Spleen (tissue), 13 donors: ENCODE measurements at places on chromosomes 11 and 22. TPM values are rescaled to one million over a fixed set of nuclear protein-coding genes. Genes with fewer than 3 reads are reported as not detected.

The PRG3 gene
- 5.1 TPM for total RNA-seq

The APOBEC3B gene
- 8.3 TPM for total RNA-seq

The EED gene
- total RNA-seq = 35.1 TPM

GRCh38 chr11:111135778-111136570, 109.6 kb upstream of the POU2AF2 start:
- H3K4me3 ChIP-seq = no peak overlapping the region
- H3K27ac ChIP-seq = no peak overlapping the region
- H3K36me3 ChIP-seq = no peaks in the 10 kb centered on the region
- no peaks in the 10 kb centered on the region for H3K27me3 ChIP-seq
- DNase-seq = no peak
- H3K4me1 ChIP-seq = no peaks in the 10 kb centered on the region

The DMC1 gene
- total RNA-seq = 0.80 TPM

The SCO2 gene
- total RNA-seq = 5.5 TPM

DNA sequence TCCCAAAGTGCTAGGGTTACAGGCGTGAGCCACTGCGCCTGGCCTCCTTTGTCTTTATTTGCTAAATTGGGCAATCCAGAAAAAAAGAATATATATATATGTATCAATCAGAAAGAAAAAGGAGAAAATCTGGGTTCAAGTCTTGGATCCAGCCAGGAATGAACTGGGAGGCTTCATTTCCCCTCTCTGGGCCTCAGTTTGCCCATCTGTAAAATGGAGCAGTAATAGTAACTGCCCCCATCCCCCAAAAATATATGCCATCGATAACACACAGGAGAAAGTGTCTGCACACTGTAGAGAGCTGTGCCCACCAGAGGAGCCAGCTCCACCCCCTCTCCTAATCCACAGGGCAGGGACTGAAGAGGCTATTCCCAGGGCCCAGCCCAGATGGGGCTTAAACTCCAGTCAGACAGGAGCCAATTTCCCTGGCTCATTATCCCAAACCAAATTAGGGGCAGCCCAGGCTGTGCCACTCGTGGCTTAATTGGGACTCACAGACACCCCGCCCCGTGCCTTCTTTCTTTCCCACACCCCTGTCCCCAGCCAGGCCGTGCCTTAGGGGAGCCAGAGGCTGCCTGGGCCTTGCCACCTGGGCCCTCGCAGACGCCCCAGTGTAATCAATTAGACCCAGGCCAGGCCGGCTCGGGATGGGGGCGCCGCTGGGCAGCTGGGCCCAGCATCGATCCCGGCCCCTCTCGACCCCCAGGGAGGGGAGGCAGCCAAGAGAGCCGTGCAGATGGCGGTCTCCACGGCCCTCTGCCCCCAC, 171.5 kb downstream of the MN1 start:
- H3K27me3 ChIP-seq = peaks cover 41% of the 10 kb centered on the region
- no peaks in the 10 kb centered on the region for H3K4me1 ChIP-seq
- H3K36me3 ChIP-seq = no peaks in the 10 kb centered on the region

DNA sequence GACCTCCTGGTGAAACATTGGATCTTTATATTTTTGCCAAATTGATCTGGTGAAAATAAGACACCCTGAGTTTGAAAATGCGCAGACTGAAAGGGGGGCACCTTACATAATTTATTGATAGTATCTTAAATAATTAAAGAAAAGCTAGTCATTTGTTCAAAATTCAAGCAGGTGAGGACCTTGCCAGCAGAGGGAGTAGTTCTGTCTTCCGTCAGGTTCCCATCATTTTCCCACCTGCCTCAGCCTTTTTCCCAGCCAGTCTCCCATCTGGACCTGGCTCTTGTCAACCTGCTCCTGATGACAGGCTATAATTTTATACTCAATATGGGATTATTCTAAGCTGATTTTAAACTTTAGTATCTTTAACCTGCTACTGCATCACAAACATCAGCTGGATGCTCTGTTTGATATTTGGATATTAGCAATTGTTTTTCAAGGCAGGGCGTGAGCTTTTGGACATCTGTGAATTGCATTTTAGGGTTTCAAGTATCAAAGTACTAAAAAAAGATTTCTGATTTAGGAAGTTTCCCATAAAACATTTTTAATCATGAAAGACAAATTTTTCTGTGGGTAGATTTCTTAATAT, 132.0 kb downstream of the ELP4 start:
- H3K27me3 ChIP-seq = no peaks in the 10 kb centered on the region
- no peaks in the 10 kb centered on the region for H3K36me3 ChIP-seq
- no peaks in the 10 kb centered on the region for H3K4me1 ChIP-seq
- no peak for DNase-seq
- H3K27ac ChIP-seq = no peak overlapping the region
